GM23248 (cell line): ENCODE measurements at places on chromosomes 3 and 15. TPM values are rescaled to one million over a fixed set of nuclear protein-coding genes. Genes with fewer than 3 reads are reported as not detected.

DNA sequence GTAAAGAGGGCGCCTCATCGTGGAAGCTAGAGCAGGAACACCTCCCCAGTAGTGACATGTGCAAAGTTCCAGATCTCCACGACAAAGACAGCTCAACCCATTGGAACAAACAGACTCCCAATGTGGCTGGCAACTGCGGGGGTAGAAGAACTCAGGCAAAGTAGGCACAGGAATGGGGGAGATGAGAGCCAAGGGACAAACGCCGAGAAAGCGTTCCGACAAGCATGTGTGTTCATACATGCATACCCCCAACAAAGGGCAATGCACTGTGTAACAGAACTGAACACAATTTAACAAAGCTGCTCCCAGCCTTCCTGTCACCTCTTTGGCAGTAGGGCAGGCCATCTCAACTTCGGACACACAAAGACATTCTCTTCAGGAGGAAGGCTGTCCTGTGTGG lies 11.6 kb downstream of the RCCD1 start:
- H3K27me3 ChIP-seq, result no peaks in the 10 kb centered on the region
- H3K27ac ChIP-seq, result no peak overlapping the region
- no peak for DNase-seq

DNA sequence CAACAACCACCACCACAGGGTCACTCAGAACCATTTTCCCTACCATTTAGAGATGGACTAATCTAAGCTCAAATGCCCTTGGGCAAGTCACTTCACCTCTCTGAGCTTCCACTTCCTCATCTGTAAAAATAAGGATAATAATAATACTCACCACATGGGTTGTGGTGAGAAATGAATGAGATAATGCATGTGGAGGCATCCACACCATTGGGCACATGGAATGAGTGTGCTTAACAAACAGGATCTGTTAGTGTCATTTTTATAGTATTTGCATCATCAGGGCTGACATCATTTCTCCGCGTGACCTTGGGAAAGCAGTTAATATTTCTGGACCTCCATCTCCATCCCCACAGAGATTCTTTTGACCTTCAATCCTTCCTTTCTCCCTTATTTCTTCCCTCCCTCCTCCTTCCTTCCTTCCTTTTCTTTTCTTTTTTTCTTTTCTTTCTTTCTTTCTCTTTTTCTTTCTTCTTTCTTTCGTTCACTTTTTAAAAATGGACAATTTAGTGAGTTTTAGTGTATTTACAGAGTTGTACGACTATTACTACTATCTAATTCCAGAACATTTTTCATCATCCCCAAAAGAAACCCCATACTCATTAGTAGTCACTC lies 7.7 kb upstream of the RFT1 start:
- H3K36me3 ChIP-seq, result no peaks in the 10 kb centered on the region
- H3K4me3 ChIP-seq, result no peak overlapping the region
- H3K27me3 ChIP-seq, result no peaks in the 10 kb centered on the region
- DNase-seq, result peak; percentile 61
- no peak overlapping the region for H3K27ac ChIP-seq

DNA sequence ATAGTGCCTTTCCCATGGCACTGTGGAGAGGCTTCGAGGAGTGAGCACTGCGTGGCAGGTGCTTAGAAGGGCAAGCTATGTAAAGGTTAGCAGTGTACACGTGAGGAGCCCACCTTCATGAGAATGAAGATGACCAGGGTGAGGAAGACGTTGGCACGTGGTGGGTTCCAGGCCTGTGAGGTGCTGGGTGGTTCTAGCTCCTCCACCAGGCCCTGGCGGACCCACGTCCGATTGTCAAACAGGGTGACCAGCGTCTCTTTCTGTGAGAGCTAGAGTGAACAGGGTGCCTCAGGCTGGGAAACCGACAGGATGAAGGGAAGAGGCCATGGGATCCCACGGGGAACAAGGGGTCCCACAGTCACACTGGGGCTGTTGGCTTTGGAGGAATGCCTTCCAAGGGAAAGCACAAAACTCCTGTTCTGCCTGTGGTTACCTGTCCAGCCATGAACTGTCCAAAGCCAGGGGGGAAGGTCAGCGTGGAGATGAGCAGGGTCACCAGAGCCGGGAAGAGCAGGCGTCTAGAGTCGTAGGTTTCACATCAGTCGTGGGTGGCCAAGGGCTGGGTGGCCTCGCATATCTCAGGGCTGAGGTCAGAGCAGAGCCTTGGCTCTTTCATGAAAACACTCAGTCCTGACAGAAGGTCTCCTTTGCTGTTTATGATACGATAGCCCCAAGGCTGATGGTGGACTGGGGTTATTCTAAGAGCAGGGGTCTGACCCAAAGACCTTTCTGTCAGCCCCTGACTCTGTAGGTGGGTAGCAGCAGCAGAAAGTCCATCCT lies 6.0 kb downstream of the CLCN2 start:
- no peak overlapping the region for H3K4me3 ChIP-seq
- DNase-seq, result peak; percentile 64
- 0 out of 2 replicates have a peak, but pooled peaks cover 1% of the 10 kb centered on the region for H3K4me1 ChIP-seq

- no peaks in the 10 kb centered on the region for H3K4me1 ChIP-seq
- no peak overlapping the region for H3K27ac ChIP-seq
- DNase-seq, result no peak
- no peaks in the 10 kb centered on the region for H3K27me3 ChIP-seq
- H3K36me3 ChIP-seq, result peaks cover 57% of the 10 kb centered on the region
- no peak overlapping the region for H3K4me3 ChIP-seq
Observed at GRCh38 chr3:10303785-10304184, 11.0 kb upstream of the GHRL start.

- no peak for DNase-seq
- no peak overlapping the region for H3K27ac ChIP-seq
- H3K4me1 ChIP-seq, result no peaks in the 10 kb centered on the region
- no peak overlapping the region for H3K4me3 ChIP-seq
- H3K36me3 ChIP-seq, result no peaks in the 10 kb centered on the region
Observed at GRCh38 chr15:79045041-79045440, 45.5 kb downstream of the RASGRF1 start.

GRCh38 chr3:87575550-87575949 lies 299.2 kb upstream of the POU1F1 start:
- H3K27me3 ChIP-seq, result no peaks in the 10 kb centered on the region
- DNase-seq, result no peak
- no peaks in the 10 kb centered on the region for H3K4me1 ChIP-seq
- no peak overlapping the region for H3K27ac ChIP-seq
- H3K4me3 ChIP-seq, result no peak overlapping the region

DNA sequence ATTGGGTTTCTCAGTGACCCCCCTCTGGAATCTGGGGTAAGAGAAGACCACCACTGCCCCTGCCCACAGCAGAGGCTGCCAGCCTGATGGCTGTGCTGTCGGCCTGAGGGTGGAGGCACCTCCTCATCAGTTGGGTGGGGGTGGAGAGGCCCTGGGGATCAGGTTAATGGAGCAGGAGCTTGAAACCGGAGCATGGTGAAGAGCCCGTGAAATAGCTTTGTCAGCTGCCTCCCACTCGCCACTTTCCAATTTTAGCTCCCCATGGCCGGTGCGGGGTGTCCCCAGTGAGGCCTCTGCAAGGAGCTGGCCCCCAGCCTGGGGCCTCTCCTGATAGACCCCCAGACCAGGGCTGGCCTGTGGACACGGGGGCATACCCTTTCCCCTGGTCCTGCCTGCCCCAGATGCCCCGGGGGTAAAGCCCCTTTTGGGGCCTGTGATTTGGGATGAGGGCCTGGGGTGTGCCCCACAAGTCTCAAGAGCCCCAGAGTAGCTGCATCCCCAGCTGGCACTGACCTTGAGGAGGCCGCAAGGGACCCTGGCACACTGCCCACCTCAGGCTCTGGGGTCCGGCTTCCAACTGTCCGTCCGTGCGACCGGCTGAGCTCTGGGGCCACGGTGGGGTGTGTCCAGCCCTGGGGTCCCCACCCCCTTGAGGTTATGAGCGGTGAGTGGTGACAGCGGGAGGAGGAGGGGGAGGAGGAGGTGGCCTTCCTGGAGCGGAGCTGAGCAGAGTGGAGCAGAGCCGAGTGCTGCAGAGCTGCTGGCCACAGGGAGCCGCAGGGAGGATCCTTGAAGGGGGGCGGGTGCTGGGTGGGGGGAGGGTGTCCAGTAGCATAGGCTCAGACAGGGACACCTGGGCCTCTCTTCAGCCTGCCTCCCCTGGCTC lies at the start of gene HHATL:
Gene HHATL (minus strand): TSS at position 733 of the 886 bp plus-strand sequence. CDS start 1,972 bp downstream, outside the sequence.
- no peaks in the 10 kb centered on the region for H3K36me3 ChIP-seq
- DNase-seq, result no peak
- H3K4me3 ChIP-seq, result no peak within 1 kb of the TSS
- H3K27me3 ChIP-seq, result no peaks in the 10 kb centered on the region

GRCh38 chr15:57556040-57556439 lies 35.7 kb upstream of the MYZAP start:
- H3K36me3 ChIP-seq, result no peaks in the 10 kb centered on the region
- no peak for DNase-seq
- H3K27ac ChIP-seq, result no peak overlapping the region
- no peaks in the 10 kb centered on the region for H3K27me3 ChIP-seq
- H3K4me1 ChIP-seq, result peaks cover 12% of the 10 kb centered on the region

PPP1R14D gene
- total RNA-seq, result not detected in 2 replicates

SEMA6D gene
- 1.4 TPM in 2 replicates for total RNA-seq

RARRES1 gene
- 1.3 and 1.7 TPM in 2 replicates for total RNA-seq

ZNF80 gene
- total RNA-seq, result not detected in 2 replicates

GCNT3 gene
- not detected in 2 replicates for total RNA-seq

SPRED1 gene
- 33.5 and 34.0 TPM in 2 replicates for total RNA-seq
